Immature natural killer cell (primary cell): ENCODE measurements at places on chromosomes 4 and X. TPM values are rescaled to one million over a fixed set of nuclear protein-coding genes. Genes with fewer than 3 reads are reported as not detected.

DNA sequence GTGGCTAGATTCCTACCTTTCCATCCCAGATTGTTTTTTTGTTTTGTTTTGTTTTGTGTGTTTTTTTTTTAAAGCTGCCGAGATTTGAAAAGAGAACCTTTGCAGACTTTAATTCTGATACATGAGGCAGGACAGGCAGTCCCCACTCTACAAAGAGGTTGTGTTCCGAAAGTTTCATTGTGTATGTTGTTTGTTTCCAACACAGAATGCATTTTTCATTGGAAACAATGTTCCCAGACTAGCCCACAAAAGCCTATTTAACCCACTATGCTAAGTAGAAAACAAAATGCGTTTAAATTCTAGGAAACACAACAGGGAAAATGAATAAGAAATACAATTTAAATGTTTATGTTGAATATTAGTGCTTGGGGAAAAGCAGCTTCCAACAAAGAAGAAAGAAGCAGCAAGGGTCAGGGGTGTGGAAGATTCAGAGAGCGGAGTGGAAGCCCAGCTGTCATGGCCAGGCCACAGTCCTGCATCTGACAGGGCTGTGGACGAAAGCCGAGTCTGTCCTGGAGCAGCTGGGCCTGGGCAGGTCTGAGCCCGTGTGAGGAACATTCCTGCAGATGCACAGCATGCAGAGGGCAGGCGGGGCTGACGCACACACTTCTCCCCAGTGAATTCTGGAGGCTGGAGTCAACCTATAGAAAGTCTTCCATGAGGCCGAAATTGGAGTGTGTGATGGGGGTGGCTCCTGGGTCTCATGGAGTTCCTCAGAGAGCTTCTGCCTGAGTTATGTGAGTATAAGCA lies 12.4 kb upstream of the SETD7 start:
- peaks cover 2% of the 10 kb centered on the region for H3K27me3 ChIP-seq
- H3K4me1 ChIP-seq = no peaks in the 10 kb centered on the region
- no peak for DNase-seq

- no peak for DNase-seq
- H3K4me1 ChIP-seq = peaks cover 18% of the 10 kb centered on the region
- H3K27me3 ChIP-seq = no peaks in the 10 kb centered on the region
- H3K36me3 ChIP-seq = no peaks in the 10 kb centered on the region
Observed at GRCh38 chr4:140243278-140243753, 89.3 kb upstream of the MAML3 start.

- H3K27ac ChIP-seq = no peak overlapping the region
- H3K4me1 ChIP-seq = no peaks in the 10 kb centered on the region
- no peak overlapping the region for H3K4me3 ChIP-seq
- no peaks in the 10 kb centered on the region for H3K36me3 ChIP-seq
Observed at GRCh38 chr4:148716431-148717052, 274.3 kb upstream of the NR3C2 start.

- H3K27me3 ChIP-seq = peaks cover 9% of the 10 kb centered on the region
- DNase-seq = no peak
- no peak overlapping the region for H3K4me3 ChIP-seq
- no peaks in the 10 kb centered on the region for H3K36me3 ChIP-seq
- H3K4me1 ChIP-seq = no peaks in the 10 kb centered on the region
Observed at GRCh38 chrX:112991801-112992200, 151.2 kb upstream of the AMOT start.

NEIL3 gene
- polyA plus RNA-seq = not detected

SLC9A7 gene
- polyA plus RNA-seq = 2.0 TPM

- H3K4me3 ChIP-seq = no peak overlapping the region
- no peaks in the 10 kb centered on the region for H3K4me1 ChIP-seq
- no peaks in the 10 kb centered on the region for H3K36me3 ChIP-seq
- H3K27me3 ChIP-seq = peaks cover 2% of the 10 kb centered on the region
- DNase-seq = no peak
- no peak overlapping the region for H3K27ac ChIP-seq
Observed at GRCh38 chr4:105923497-105924238, 28.4 kb downstream of the NPNT start.

FIP1L1 gene
- polyA plus RNA-seq = 43.3 TPM

GRCh38 chr4:73817341-73817740 lies 19.1 kb upstream of the CXCL6 start:
- no peaks in the 10 kb centered on the region for H3K27me3 ChIP-seq
- H3K4me1 ChIP-seq = no peaks in the 10 kb centered on the region
- no peak overlapping the region for H3K27ac ChIP-seq
- no peak for DNase-seq
- no peaks in the 10 kb centered on the region for H3K36me3 ChIP-seq
- no peak overlapping the region for H3K4me3 ChIP-seq

DNA sequence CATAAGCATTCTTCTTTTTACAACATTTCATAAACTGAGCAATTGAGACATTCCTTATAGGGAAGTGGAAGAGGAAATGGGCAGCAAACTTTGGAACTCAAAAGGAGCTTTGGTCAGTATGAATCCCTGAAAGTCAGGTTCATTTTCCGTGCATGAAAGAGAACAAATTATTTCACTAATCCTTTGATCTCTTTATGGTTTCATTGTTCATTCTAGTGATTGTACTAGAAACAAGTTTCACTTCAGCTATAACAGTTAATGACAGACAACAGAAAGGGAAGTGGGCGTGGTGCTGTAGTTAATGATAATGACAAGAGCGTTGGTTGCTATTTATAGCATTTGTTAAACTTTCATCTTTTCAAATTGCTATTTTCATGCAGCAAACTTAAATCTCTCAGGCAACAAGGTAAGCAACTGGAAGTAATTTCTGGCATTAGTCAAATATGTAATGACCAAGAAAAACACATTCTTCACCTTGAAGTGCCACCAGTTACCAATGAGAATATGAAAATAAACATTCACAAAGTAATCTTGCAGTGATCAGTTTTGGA lies 98.4 kb downstream of the AREG start:
- no peak overlapping the region for H3K4me3 ChIP-seq
- no peaks in the 10 kb centered on the region for H3K36me3 ChIP-seq
- H3K27me3 ChIP-seq = no peaks in the 10 kb centered on the region

DNA sequence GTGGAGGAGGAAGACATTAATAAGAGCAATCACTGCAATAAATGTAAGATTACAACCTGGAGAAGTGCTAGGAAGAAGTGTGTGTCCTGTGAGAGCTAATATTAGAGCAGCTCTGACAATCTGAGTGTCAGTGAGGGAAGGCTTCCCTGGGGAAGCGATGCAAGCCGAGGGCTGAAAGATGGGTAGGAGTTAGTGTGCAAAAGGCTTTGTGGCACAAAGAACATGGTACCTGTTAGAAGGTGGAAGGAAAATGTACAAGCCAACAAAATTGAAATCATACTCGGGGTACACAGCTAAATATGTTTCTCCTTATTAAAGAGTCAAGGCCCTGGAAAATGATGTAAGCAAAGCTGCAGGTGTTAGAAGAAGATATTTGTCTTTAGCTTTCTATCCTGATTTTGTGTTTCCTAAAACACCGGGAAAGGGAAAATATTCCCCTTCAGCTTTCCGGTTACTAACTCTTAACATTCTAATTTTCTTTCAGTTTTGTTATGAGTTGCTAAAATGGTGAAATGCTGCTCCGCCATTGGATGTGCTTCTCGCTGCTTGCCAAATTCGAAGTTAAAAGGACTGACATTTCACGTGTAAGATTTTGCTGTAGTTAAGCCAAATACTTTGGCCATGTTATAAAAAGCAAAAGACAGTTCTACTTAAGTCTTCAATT lies 808 bp downstream of the THAP6 start:
- no peak overlapping the region for H3K4me3 ChIP-seq
- H3K27me3 ChIP-seq = peaks cover 7% of the 10 kb centered on the region
- H3K27ac ChIP-seq = no peak overlapping the region
- H3K4me1 ChIP-seq = peaks cover 25% of the 10 kb centered on the region

DNA sequence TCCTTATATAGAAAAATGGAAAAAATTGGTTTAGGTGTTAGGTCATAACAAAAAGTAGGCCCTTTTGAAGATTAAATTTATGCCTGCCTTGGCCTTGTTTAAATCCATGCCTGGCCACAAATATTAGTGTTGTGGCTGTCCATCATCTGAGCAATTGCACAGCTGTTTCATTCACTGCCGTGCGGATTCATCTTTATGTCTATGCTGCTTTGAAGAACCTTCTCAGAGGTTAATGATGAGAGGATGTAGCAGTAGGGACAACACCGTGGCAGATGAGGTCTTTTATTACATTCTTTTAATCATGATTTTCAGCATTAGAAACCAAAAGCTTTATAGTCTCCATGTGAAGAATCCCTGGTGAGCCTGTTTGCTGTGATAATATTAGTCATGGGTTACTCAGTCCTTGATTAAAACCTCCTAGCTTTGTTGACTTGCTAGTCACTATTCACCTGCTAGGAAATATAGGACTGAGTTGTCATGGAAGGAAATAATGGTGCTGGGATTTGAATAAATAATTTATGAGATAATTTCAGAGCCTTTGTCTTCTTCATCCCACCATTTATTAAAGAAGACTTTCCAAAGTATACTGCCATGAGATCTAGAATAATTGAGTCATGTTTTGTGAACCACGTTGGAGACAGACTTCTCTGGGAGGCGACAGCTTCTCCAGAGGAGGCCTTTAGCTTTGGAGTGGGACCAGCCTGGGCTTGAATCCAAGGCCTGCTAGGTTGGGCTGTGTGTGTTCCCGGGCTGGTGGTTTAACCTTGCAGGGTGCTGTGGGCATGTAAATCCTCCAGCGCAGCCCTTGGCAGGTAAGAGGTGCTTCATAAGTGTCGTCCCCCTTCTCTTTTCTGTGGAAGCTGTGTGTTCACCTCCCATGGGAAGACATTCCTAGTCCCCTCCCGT lies 53.5 kb downstream of the PTTG2 start:
- no peak for DNase-seq
- H3K27me3 ChIP-seq = peaks cover 1% of the 10 kb centered on the region
- no peak overlapping the region for H3K27ac ChIP-seq
- H3K4me3 ChIP-seq = no peak overlapping the region
- H3K36me3 ChIP-seq = peaks cover 9% of the 10 kb centered on the region

DNA sequence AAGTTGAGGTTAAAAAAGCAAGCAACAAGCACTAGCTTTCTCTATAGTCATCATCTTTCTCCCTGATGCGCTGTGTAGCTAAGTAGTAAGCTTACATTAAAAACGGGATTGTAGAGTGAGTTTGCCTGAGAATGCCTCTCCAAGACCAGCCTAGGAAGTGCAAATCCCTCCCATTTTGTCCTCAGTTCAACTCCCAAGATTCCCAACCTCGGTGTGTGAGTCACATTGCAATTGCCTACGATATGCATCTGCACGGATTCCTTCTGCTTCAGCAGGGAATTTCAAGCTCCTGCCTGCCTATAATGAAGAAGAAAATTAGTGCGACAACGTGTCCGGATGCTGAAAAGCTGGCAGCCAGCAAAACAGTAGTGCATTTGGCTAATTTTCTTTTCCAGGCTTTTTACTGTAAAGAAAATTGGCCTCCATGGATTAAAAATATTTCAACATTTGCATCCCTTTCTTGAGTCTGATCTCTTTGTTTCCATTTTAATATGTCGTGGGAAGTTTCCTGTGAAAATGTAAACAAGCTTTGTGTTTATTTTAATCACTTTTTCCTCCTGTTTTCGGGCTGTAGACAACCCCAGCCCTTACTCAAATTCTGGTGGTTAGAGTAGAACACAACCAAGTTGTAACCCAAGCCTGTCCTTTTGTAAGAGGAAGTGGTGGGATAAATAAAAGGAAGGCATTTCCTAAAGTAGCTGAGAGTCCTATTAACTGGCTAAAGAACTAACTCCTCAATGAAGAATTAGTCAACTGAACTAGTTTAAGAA lies 58.4 kb upstream of the TET2 start:
- peaks cover 3% of the 10 kb centered on the region for H3K27me3 ChIP-seq
- no peaks in the 10 kb centered on the region for H3K36me3 ChIP-seq
- DNase-seq = no peak
- H3K4me1 ChIP-seq = no peaks in the 10 kb centered on the region
- H3K4me3 ChIP-seq = no peak overlapping the region
- H3K27ac ChIP-seq = no peak overlapping the region

- no peak overlapping the region for H3K27ac ChIP-seq
- H3K4me1 ChIP-seq = no peaks in the 10 kb centered on the region
- H3K36me3 ChIP-seq = no peaks in the 10 kb centered on the region
- H3K4me3 ChIP-seq = no peak overlapping the region
- no peaks in the 10 kb centered on the region for H3K27me3 ChIP-seq
Observed at GRCh38 chr4:90958256-90958895, 831.2 kb downstream of the CCSER1 start.

ELOVL6 gene
- polyA plus RNA-seq = 7.3 TPM

SMR3B gene
- not detected for polyA plus RNA-seq

GRCh38 chr4:177673985-177674489 lies 231.8 kb upstream of the AGA start:
- peaks cover 3% of the 10 kb centered on the region for H3K36me3 ChIP-seq
- no peak overlapping the region for H3K27ac ChIP-seq
- no peak for DNase-seq
- peaks cover 1% of the 10 kb centered on the region for H3K27me3 ChIP-seq
- H3K4me1 ChIP-seq = no peaks in the 10 kb centered on the region
- no peak overlapping the region for H3K4me3 ChIP-seq

DNA sequence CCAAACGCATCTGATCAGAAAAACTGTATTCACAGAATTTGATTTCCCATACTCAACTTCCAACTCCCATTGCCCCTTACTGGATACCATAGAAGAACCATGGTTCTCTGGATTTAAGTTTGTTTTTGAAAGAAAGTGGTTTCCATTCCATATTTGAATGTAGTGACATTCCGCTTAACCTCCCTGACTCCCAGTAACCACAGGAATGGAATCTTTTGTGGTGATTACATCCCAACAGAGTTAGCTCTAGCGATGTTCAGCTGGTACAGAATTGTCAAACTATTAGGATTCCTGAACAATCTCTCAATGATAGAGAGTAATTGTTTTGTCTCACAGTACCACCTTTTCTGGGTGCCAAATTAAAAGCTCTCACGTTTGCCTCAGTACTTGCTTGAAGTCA lies 1.7 kb downstream of the NUDT10 start:
- DNase-seq = no peak
- H3K36me3 ChIP-seq = no peaks in the 10 kb centered on the region
- peaks cover 14% of the 10 kb centered on the region for H3K4me1 ChIP-seq
- H3K4me3 ChIP-seq = peak overlapping the region; percentile 19
- H3K27me3 ChIP-seq = peaks cover 9% of the 10 kb centered on the region

TMPRSS11B gene
- not detected for polyA plus RNA-seq

GRCh38 chrX:142089193-142089592 lies 115.9 kb downstream of the MAGEC2 start:
- no peak overlapping the region for H3K27ac ChIP-seq
- no peak for DNase-seq
- no peaks in the 10 kb centered on the region for H3K36me3 ChIP-seq
- no peaks in the 10 kb centered on the region for H3K4me1 ChIP-seq
- H3K27me3 ChIP-seq = no peaks in the 10 kb centered on the region

DNA sequence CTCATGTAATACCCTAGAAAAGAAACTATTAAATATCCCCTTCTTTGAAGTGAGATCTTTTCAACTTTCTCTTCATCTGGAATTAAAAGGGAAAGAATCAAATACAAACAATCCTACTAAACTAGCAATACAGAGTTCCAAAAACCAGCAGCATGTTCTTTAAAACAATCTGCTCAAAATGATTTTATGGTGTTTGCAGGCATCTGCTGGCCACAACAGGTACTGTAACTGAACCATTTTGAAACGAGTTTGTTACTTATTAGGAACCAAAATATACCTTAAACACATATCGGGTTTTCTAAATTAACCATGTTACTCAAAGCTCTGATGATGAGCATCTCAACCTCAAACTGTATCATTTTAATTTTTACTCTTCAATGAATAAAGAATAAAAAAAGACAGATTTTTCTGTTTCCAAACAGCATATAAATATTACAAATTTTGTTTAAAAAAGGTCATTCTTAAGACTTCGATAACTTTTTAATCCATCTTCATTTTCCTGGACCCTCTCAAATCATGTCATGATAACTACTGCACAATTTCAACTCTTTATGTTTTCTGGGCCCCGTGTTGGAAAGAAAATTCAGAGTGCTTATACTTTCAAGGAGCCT lies 56.5 kb downstream of the ARAP2 start:
- no peaks in the 10 kb centered on the region for H3K27me3 ChIP-seq
- peak overlapping the region; percentile 4 for H3K4me3 ChIP-seq
- peaks cover 80% of the 10 kb centered on the region for H3K4me1 ChIP-seq
- no peak for DNase-seq

XKRX gene
- not detected for polyA plus RNA-seq

TMSB15C gene
- polyA plus RNA-seq = not detected
